ENCODE measurements at places on chromosomes 7 and 10.

- no peak for DNase-seq
Observed at GRCh38 chr10:91571671-91572070, 61.2 kb downstream of the PPP1R3C start.

GRCh38 chr10:16779384-16779915, 37.8 kb downstream of the RSU1 start:
- DNase-seq: no peak

DNA sequence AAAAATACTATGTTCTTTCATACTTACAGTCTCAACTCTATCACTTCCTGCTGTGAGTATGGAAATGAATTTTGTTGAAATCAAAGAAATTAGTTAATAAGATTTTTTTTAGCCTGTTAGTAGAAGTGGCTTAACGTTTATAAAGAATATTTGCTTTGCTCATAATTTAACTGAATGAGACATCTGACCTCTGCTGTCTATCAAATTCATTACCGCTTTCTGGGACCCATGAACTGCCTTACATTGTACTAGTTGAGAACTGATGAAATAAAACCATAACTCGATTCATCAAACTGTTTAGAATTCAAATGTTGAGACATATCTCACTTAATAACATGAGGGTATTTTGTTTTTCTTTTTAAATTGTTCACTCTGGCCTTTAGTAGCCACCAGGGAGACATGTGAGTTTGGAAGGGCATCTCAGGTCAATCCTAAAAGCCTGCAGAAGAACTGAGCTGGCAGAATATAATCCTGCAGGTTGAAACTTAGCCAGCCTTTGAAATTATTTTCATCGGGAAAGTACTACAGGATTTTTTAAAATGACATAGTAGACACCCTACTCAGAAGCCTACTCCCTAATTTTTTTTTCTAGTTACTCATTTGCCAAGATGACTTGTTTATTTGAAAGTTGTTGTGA, 78.7 kb downstream of the KIAA1217 start:
- no peak for DNase-seq

- DNase-seq: no peak
Observed at GRCh38 chr10:59960751-59961150, 54.4 kb upstream of the CCDC6 start.

GRCh38 chr10:943334-944033, 12.0 kb upstream of the LARP4B start:
- no peak for DNase-seq

DNA sequence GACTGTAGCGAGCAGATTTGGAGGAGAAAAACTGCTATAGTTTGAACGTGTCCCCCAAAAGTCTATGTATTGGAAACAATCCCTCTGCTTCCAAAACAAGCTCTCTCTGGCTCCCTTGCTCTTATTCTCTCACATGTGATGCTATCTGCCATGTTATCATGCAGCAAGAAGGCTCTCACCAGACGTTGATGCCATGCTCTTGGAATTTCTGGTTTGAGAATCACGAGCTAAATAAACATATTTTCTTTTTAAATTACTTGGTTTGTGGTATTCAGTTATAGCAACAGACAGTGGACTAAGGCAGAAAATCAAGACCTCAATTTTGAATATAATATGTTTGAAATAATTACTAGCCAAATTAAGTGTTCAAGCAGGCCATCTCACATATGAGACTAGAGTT, 17.5 kb upstream of the GNAT3 start:
- no peak for DNase-seq

DNA sequence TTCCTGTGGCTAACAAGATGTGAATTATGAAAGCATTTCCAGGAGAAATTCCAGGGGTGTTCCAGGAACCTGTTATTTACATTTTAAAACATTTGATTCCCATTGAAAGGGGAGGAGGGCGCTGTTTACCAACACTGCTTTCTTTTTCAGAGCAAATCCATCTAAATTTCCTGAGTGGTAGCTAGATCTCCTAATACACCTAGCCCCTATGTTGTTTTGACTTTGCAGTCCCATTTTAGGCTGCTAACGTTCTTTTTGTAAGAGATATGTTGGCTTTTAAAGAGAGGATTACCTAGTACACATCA, 130.8 kb downstream of the TCF7L2 start:
- DNase-seq: no peak

GRCh38 chr7:16028103-16028502, 341.6 kb upstream of the MEOX2 start:
- DNase-seq: no peak

GRCh38 chr10:127524908-127525665, 24.0 kb upstream of the NPS start:
- no peak for DNase-seq
